Activated CD4-positive, alpha-beta memory T cell treated with anti-CD3 and anti-CD28 coated beads, Interleukin-2, amount 10 ng/mL, durations not matched to agents 7 days and 5 days (primary cell): ENCODE measurements at places on chromosomes 5 and 9. TPM values are rescaled to one million over a fixed set of nuclear protein-coding genes. Genes with fewer than 3 reads are reported as not detected.
A peak's percentile ranks its signal among the peaks of the same experiment; 100 is the strongest.

The CNTNAP3 gene
- not detected for total RNA-seq

The TPPP gene
- 0.15 TPM for total RNA-seq

The CD274 gene
- 12.4 TPM for total RNA-seq

The UNC13B gene
- 0.25 TPM for total RNA-seq

The C5orf46 gene
- total RNA-seq = not detected

The SRD5A1 gene
- 10.2 TPM for total RNA-seq

DNA sequence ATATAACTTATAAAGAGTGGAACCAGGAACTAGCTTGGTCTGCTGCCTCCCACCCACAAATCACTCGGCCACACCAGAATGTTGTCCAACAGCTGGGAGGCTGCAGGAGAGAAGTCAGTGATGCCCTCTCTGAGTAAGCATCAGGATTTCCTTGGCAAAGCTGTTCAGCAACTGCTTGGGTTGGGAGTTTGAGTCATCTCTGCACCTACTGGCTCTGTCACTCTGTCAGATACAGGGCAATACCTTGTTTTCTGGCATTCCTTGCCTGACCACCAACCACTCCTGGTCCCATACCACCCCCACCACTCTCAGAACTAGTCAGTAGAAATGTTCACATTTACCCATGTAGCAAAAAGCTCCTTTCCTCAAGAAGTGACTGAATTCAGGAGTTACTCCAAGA lies 36.8 kb upstream of the GCNT4 start:
- H3K4me3 ChIP-seq = no peak overlapping the region
- no peak for DNase-seq
- H3K27ac ChIP-seq = no peak overlapping the region
- no peaks in the 10 kb centered on the region for H3K36me3 ChIP-seq
- peaks cover 9% of the 10 kb centered on the region for H3K27me3 ChIP-seq

DNA sequence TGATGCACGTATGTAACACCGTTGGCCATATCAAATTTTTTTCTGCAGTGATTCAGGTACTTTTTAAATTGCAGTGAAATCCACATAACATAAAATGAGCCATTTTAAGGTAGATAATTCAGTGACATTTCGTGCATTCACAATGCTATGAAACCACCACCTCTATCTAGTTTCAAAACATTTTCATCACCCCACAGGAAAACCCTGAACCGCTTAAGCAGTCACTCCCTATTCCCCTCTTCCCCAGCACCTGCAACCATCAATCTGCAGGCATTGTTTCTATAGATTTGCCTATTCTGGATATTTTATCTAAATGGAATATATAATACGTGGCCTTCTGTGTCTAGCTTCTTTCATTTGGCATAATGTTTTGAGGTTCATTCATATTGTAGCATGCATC lies 79.2 kb downstream of the BOD1 start:
- H3K27me3 ChIP-seq = peaks cover 10% of the 10 kb centered on the region
- H3K4me3 ChIP-seq = no peak overlapping the region
- H3K4me1 ChIP-seq = peaks cover 2% of the 10 kb centered on the region
- H3K36me3 ChIP-seq = no peaks in the 10 kb centered on the region
- no peak for DNase-seq
- H3K27ac ChIP-seq = no peak overlapping the region

- no peak for DNase-seq
- H3K4me3 ChIP-seq = no peak overlapping the region
- H3K4me1 ChIP-seq = no peaks in the 10 kb centered on the region
- peaks cover 17% of the 10 kb centered on the region for H3K27me3 ChIP-seq
Observed at GRCh38 chr9:87198716-87199115, 251.4 kb upstream of the GAS1 start.

GRCh38 chr5:178590924-178591423 lies 781 bp upstream of the COL23A1 start:
- peaks cover 50% of the 10 kb centered on the region for H3K27me3 ChIP-seq
- no peak for DNase-seq
- H3K27ac ChIP-seq = no peak overlapping the region
- H3K36me3 ChIP-seq = peaks cover 24% of the 10 kb centered on the region
- H3K4me1 ChIP-seq = peaks cover 6% of the 10 kb centered on the region

- H3K36me3 ChIP-seq = no peaks in the 10 kb centered on the region
- H3K27me3 ChIP-seq = no peaks in the 10 kb centered on the region
- H3K27ac ChIP-seq = no peak overlapping the region
- no peak for DNase-seq
- no peak overlapping the region for H3K4me3 ChIP-seq
Observed at GRCh38 chr9:38195737-38196161, 126.7 kb upstream of the SHB start.

GRCh38 chr9:136021872-136022681 lies 60.9 kb upstream of the UBAC1 start:
- no peaks in the 10 kb centered on the region for H3K36me3 ChIP-seq
- no peaks in the 10 kb centered on the region for H3K27me3 ChIP-seq
- no peak overlapping the region for H3K4me3 ChIP-seq
- no peaks in the 10 kb centered on the region for H3K4me1 ChIP-seq
- DNase-seq = no peak

DNA sequence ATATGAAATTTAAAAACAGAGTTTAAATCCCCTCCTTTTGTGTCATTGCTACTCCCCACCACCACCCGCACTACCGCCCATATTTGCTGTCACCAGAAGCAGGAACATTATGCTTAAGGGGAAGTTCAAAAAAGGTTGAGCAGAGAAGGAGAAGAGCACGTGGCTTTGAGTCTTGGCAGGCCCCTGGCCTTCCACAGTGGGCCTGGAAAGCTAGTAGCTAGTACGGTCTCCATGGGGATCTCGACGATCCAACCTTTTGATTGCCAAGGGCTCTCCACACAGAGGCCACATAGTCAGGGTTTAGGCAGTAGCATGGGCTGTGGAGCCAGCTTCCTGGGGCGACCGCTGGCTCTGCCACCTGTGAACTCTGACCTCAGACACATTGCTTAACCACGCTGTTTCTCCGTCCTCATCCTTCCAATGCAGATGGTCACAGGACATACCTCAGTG lies 90.1 kb downstream of the GOLPH3 start:
- H3K36me3 ChIP-seq = no peaks in the 10 kb centered on the region
- no peaks in the 10 kb centered on the region for H3K27me3 ChIP-seq
- no peaks in the 10 kb centered on the region for H3K4me1 ChIP-seq
- H3K27ac ChIP-seq = no peak overlapping the region
- no peak for DNase-seq

DNA sequence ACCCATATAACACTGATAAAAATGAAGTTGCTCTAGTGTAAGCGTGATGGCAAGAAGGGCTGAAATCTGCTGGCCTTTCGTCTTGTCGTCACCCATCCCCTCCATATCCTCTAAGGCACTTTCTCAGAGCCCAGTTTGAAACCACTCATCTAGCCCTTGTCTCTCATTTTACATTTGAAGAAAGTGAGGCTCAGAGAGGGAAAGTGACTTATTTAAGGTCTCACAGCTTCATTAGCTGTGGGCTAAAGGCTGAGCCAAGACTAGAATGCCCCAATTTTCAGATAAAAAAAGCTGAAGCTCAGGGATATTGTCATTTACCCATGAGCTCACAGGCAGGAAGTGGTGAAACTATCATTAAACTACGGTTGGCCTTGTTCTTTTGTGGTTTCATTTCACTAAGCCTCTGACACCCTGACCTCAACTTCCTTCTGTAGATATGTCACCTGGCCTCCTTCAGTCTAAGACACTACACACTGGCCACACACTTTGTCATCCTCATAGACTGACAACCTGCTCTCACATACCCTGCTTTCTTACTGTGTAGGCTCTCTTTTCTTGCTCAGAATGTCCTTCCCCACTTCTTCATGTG lies 176.7 kb upstream of the DMAC1 start:
- peak overlapping the region; percentile 84 for H3K27ac ChIP-seq
- H3K4me3 ChIP-seq = peak overlapping the region; percentile 18
- H3K36me3 ChIP-seq = no peaks in the 10 kb centered on the region

- H3K27ac ChIP-seq = no peak overlapping the region
- H3K4me1 ChIP-seq = no peaks in the 10 kb centered on the region
- H3K4me3 ChIP-seq = no peak overlapping the region
- DNase-seq = no peak
- no peaks in the 10 kb centered on the region for H3K36me3 ChIP-seq
Observed at GRCh38 chr5:95237324-95237723, 47.6 kb downstream of the MCTP1 start.

- peak; percentile 66 for DNase-seq
- H3K36me3 ChIP-seq = no peaks in the 10 kb centered on the region
- H3K27me3 ChIP-seq = no peaks in the 10 kb centered on the region
Observed at GRCh38 chr5:80082731-80083100, 47.6 kb downstream of the THBS4 start.

DNA sequence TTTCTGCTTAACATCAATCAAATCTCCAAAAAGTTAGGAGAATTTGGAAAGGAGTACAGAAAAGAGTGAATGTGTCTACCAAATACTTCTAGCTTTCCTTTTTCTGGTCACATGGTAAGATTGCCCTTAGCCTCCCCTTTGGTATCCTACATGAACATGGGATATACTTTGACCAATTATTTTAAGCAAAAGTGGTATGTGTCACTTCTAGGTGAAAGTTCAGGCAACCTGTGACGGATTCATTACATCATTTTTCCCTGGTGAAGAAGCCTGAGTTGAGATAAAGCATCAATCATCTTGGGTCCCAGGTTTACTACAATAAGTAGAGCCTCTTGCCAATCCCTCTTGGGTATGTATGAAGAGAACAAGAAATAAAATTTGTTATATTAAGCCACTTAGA lies 419.2 kb downstream of the PDE4D start:
- H3K4me3 ChIP-seq = no peak overlapping the region
- H3K27me3 ChIP-seq = peaks cover 4% of the 10 kb centered on the region
- H3K36me3 ChIP-seq = no peaks in the 10 kb centered on the region
- H3K4me1 ChIP-seq = no peaks in the 10 kb centered on the region

- H3K27ac ChIP-seq = no peak overlapping the region
- DNase-seq = no peak
- no peak overlapping the region for H3K4me3 ChIP-seq
Observed at GRCh38 chr5:160702934-160703333, 149.1 kb downstream of the ATP10B start.

GRCh38 chr5:174204535-174205313 lies 159.2 kb downstream of the NSG2 start:
- H3K36me3 ChIP-seq = no peaks in the 10 kb centered on the region
- H3K4me1 ChIP-seq = no peaks in the 10 kb centered on the region
- peaks cover 6% of the 10 kb centered on the region for H3K27me3 ChIP-seq
- H3K27ac ChIP-seq = no peak overlapping the region

DNA sequence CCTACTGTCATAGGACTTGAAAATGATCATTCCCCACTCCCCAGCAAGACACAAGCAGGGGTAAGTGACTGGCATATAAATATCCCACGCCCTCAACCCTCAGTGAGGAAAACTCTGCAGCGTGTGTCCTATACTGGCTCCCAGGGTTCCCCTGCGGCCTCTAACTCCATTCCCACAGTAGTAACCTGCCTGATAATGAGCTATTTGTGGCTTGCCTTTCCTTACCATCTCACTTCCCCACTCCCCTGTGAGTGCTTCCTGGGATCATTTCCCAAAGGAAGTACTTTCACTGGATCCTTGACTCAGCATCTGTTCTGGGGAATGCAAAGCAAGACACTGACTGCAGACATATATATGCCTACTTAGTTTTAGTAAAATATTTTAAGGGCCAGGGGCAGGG lies 14.3 kb downstream of the CDC14B start:
- no peaks in the 10 kb centered on the region for H3K36me3 ChIP-seq
- H3K4me3 ChIP-seq = no peak overlapping the region
- no peak overlapping the region for H3K27ac ChIP-seq
- H3K27me3 ChIP-seq = peaks cover 14% of the 10 kb centered on the region
- no peaks in the 10 kb centered on the region for H3K4me1 ChIP-seq

GRCh38 chr9:129720181-129720864 lies 32.5 kb downstream of the PTGES start:
- peaks cover 9% of the 10 kb centered on the region for H3K27me3 ChIP-seq
- H3K27ac ChIP-seq = no peak overlapping the region
- H3K4me1 ChIP-seq = no peaks in the 10 kb centered on the region
- no peak overlapping the region for H3K4me3 ChIP-seq
- no peak for DNase-seq
- H3K36me3 ChIP-seq = no peaks in the 10 kb centered on the region

GRCh38 chr9:20566401-20566800 lies 55.9 kb downstream of the MLLT3 start:
- no peak overlapping the region for H3K27ac ChIP-seq
- no peak overlapping the region for H3K4me3 ChIP-seq
- H3K27me3 ChIP-seq = no peaks in the 10 kb centered on the region

DNA sequence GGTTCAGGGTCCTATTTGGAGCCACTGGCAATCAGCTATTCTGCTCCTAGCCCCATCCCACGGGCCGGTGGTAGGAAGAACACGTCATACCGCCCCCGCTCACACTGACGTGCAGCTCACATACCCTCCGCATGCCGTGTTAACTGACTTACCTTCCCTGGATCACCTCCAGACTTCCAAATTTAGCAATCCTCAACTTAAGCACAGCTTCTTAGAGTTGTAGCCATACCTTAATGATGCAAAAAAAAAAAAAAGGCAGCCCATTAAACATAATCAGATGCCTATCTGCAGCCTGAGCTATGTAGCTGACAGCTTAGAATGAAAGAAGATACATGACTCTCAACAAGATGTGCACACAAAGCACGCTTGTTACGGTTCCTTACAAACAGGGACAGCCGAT lies 93.0 kb downstream of the IRX2 start:
- no peaks in the 10 kb centered on the region for H3K4me1 ChIP-seq
- DNase-seq = no peak
- H3K27ac ChIP-seq = no peak overlapping the region
- no peaks in the 10 kb centered on the region for H3K27me3 ChIP-seq

DNA sequence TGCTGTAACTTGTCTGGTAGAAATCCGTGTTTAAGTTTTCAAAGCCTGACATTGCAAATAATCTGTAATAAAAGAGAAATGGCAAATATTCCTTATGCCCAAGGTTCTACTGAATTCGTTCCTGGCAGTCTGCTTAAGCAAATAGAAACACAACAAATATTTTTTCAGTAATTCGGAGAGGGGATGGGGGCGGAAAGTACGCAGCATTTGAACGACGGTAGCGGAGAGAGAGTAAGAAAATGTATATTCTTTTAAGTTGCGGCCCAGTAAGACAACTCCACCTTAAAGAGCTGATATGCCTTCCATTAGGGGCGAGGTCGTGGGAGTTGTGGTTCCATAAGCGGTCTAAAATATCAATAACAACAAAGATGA lies 569 bp downstream of the YIPF5 start:
- H3K4me3 ChIP-seq = peak overlapping the region; percentile 99
- DNase-seq = no peak
- peak overlapping the region; percentile 87 for H3K27ac ChIP-seq
- peaks cover 9% of the 10 kb centered on the region for H3K27me3 ChIP-seq
- H3K4me1 ChIP-seq = peaks cover 43% of the 10 kb centered on the region
- H3K36me3 ChIP-seq = peaks cover 35% of the 10 kb centered on the region

GRCh38 chr9:131043646-131044045 lies 34.7 kb downstream of the LAMC3 start:
- no peak overlapping the region for H3K27ac ChIP-seq
- no peaks in the 10 kb centered on the region for H3K36me3 ChIP-seq
- H3K4me3 ChIP-seq = no peak overlapping the region
- H3K4me1 ChIP-seq = peaks cover 5% of the 10 kb centered on the region
- no peak for DNase-seq
- peaks cover 3% of the 10 kb centered on the region for H3K27me3 ChIP-seq
